Urinary bladder (tissue), 4 donors: ENCODE measurements at places on chromosomes 2 and 18. TPM values are rescaled to one million over a fixed set of nuclear protein-coding genes. Genes with fewer than 3 reads are reported as not detected.

DNA sequence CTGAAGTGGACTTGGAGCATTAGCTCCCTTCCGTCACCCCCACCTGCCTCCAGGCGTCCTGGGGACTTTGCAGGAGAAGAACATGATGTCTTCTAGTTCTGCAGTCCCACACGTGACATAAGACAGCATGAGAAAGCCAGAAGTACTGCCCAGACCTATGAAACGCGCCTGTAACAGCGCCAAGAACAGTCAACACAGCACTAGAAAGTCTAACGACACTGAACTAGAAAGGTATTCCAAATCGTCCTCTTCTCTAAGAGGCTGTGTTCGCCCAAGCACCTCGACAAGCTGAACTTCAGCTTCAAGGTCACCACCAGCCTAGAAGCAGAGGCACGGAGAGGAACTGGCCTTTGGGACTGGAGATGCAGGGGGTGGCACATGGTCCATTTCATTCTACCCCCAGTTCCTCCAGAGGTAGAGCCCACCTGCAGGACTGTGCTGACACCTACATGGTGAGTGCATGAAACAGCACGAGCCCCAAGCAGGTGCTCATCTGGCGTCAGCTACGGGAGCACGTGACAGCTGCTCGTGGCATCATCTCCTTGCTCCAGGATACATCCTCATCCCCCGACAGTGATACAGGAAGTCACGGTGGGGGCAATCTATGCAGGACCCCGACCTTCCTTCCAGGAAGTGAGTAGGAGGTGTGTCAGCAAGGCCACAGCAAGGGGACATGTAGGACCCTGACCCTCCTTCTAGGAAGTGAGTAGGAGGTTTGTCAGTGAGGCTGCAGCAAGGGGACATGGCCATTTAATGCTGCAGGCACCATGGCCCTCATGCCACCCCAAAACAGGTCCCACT, 3.7 kb downstream of the HDAC4 start:
- no peak for DNase-seq

DNA sequence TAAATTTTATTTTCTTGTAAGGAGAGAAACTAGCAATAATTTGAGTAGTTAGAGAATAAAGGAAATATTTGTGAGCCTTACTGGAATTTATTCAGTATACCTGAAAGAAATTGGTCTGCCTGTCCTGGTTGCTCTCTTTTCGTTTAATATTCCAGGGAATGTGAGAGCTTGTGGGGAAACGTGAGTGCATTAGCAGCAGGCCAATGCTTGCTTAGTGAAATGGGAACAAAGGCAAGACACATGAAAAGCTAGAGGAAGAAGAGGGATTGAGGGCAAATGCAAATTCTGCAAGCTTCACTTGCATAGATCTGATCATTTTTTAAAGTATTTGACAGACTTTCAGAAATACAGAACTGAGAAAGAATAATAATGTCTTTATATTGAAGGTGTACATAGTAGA, 111.0 kb downstream of the ERBB4 start:
- DNase-seq = no peak

DNA sequence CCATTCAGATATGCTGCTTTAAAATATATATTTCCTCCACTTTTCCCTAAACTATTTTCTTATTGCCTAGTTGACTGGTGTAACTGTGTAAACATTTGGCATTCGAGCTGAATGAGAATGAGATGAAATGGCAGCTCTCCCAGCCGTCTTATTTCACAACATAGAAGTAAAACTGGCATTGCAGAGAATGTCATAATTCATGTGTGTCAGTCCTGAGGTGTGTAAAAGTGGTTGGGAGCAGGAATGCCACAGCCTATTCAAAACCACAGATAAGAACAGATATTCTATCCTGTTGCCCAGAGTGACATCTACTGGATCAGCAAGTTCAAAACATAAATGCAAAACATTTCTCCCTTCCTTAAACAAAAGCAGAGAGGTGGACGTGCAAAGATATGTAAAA, 565.5 kb upstream of the CHAC2 start:
- peak; percentile 33 for DNase-seq

DNA sequence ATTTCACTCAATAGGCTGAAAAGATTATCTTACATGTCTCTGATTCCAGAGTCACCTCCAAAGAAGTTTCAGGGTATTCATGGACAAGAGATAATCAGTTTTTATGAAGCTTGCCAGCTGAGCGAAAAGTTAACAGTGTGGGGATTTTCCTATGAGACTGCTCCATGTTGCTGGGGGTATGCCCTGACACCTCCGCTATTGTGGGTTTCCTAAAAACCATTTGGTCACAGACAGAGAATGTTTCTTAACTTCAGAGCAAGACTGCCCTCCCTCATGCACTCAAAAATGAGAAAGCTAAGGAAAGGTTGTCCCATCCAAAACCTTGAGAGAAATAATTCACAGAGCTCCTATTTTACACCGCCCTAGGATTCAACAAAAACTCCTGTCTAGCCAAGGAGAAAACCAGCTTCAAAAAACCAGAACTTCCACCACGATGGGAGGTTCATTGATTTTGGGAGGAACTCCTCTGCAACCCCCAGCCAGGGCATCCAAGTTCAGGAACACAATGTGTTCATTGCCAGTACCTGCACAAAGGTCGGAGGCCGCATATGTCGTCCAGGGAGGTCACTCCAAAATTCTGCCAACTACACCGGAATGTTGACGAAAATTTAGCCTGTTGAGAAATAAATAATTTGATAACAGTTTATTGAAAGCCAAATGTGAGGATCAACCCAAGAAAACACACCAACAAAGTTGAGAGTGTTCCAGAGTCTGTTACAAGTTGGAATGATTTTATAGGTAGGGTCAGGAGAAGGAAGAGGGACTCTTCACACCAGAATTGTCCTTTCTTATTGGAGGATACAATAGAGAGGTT, 104.3 kb downstream of the SP100 start:
- DNase-seq = no peak

GRCh38 chr2:101515477-101515876, 40.6 kb upstream of the RFX8 start:
- DNase-seq = no peak

- DNase-seq = no peak
These were observed 192.0 kb downstream of the MTX2 start for GRCh38 chr2:176461098-176461808.

DNA sequence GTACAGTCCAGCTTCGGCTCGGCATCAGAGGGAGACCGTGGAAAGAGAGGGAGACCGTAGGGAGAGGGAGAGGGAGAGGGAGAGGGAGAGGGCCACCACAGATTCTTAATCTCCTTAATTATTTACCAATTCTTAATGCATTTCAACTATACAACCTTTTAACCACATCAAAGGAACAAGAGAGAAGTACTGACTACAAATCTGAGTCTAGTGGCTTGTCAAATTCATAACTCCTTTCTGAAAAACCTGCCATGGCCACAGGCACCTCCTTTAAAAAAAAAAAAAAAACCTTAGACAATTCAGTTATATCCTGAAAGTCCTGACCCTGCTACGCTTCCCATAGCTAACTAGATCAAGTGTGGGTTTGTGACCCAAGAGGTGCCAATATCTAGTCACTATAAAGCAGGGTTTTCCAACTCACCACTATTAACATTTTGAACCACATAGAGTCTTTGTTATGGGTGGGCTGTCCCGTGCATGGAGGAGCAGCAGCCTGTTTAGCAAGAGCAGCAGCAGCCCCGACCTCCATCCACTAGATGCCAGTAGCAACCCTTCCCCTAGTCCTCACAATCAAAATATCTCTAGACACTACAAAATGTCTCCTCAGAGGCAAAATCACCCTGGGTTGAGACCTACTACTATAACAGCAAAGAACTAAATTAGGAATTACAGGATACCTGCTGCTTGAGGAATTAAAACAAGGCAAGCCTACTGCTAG, 6.8 kb downstream of the ESCO1 start:
- DNase-seq = no peak

GRCh38 chr2:11855064-11855760, 108.8 kb downstream of the LPIN1 start:
- DNase-seq = no peak

- no peak for DNase-seq
These were observed 4.3 kb downstream of the TNP1 start for GRCh38 chr2:216855605-216856004.

DNA sequence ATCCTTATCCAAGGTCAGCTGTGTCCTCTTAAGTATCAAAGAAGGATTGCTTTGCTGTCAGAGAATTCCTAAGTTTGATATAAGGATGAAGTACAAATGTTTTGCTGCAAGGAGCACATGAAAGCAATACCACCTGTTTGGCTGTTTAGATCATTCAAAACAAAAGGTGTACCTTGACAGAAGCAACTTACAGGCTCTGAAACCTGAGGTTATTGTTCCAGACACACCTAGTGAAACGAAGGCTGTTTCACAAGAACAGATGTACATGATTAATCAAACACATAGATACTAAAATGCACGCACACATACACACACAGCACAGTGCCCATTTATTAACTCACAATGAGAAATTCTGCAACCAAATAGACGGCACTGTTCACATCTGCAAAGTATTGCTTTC, 166.2 kb downstream of the RBM43 start:
- DNase-seq = no peak

DNA sequence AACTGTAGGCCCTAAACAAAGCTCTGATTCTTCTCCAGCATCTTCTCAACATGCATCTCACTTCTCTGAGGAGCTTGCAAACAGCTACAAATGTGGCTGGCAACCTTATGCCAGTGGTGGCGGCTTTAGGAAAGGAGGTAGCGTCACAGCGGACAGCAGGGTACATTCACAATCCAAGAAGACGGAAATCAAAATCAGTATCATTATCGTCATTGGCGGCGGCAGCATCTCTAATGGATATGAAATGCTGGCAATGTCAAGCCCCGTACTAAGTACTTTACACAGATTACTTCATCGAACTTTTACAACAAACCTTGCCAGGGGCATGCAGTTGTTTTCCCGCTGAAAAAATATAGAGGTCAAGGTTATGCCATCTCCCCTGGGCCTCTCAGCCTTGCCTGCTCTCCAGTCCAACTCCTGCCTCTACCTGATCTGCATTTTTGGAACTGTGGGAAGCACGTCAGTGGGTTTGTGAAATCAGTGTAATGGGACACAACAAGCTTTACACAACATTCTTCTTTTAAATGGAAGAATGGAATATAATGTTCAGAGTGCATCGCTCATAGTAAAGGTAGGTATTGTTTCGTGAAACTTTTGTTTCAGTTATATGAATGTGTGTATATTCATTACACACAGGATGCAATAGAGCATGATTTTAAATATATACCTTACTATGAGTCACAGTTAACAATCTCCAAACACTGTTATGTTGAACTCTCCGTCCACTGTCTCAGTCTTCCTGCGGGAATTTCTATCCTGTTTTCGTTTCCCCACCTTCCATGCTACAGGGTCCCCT, 152.9 kb downstream of the TTC32 start:
- DNase-seq = no peak

DNA sequence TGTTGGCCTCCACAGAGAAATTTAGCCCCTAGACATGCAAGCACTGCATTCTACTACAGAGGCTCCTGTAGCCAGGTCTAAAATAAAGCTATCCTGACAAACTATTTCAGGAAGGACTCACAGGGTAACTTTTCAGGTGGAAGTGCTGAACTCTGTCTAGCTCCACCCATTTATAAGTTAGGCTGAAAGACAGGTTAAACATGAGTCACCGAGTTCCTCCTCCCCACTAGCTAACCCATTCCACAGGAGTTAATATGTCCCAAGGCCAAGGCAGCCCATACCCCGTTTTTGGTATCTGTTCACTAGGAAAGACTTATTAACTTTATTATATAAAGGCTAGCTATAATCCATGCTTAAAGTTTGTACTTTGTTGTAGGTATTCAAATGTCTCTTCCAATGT, 3.5 kb downstream of the CWC22 start:
- DNase-seq = no peak

- DNase-seq = no peak
These were observed 1131.1 kb upstream of the CDH2 start for GRCh38 chr18:29307982-29308381.

DNA sequence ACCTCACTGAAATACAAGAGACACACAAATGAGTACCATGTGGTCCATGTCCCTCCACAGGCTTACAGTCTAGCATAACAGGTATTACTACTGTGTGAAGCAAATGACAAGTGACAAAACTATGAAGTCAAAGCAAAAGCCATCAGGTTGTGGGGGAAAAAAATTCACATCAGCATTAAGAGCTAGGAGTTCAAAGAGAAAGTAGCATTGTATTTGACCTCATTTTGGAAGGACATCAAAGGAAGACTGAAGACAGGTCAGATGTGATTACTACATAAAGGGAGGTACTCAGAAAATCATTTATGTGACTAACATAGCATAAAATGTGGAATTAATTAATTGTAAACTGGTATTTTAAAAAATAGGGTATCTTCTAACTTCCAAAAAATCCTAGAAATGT, 224.2 kb downstream of the CDH2 start:
- no peak for DNase-seq

GRCh38 chr2:66602341-66602740, 167.4 kb downstream of the MEIS1 start:
- no peak for DNase-seq

DNA sequence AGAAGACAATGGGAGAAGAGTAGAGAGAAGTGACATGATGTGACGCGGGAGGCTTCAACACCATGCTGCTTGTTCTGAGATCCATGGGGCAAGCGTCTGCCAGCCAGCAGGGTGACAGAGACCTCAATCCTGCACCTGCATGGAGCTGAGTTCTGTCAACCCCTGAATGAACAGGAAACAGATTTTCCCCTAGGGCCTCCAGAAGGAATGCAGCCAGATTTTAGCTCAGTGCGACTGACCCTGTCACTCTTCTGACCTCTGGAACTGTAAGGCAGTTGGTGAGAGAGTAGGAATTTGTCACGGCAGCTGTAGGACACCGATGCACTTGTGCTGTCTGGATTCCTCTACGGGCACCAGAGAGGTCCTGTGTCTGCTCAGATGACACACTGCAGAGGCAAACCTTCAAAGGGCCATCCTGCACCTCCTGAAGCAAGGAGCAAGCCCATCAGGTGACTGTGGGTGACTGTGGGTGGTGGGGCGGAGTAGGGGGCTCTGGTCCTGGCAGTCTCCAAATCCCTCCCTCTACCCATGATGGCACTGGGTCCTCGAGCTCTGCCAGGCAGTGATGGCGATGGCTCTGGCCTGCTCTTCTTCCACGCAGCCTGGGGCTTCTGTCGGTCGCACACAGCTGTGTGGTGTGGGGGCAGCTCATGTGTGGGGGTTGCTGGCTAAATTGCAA, 194.3 kb upstream of the TWIST2 start:
- no peak for DNase-seq

- DNase-seq = no peak
These were observed 144.8 kb upstream of the CYP26B1 start for GRCh38 chr2:72292433-72292832.

GRCh38 chr18:77911971-77912605, 662.4 kb downstream of the GALR1 start:
- no peak for DNase-seq

GRCh38 chr18:71116535-71116934, 827.7 kb downstream of the SOCS6 start:
- DNase-seq = no peak

MYO1B gene
- 8.7 TPM for polyA plus RNA-seq

CREG2 gene
- polyA plus RNA-seq = 0.51 TPM

SULT1C4 gene
- 4.6 TPM for polyA plus RNA-seq

NDC80 gene
- 0.77 TPM for polyA plus RNA-seq

G6PC2 gene
- not detected for polyA plus RNA-seq

LYG1 gene
- 1.5 TPM for polyA plus RNA-seq

RGPD3 gene
- polyA plus RNA-seq = 0.32 TPM

CD207 gene
- 0.06 TPM for polyA plus RNA-seq

SERPINB4 gene
- polyA plus RNA-seq = not detected

GCKR gene
- polyA plus RNA-seq = 0.49 TPM

PTPRN gene
- 2.1 TPM for polyA plus RNA-seq
